GM12878 (cell line): ENCODE measurements at places on chromosomes 6 and 20. TPM values are rescaled to one million over a fixed set of nuclear protein-coding genes. Genes with fewer than 3 reads are reported as not detected.

PRPH2 gene
- not detected in 2 replicates for total RNA-seq

- H3K4me3 ChIP-seq, result no peak overlapping the region
- no peak for DNase-seq
- H3K4me1 ChIP-seq, result peaks cover 42% of the 10 kb centered on the region
These were observed 236.9 kb downstream of the BCAS1 start for GRCh38 chr20:53833333-53834061.

DNA sequence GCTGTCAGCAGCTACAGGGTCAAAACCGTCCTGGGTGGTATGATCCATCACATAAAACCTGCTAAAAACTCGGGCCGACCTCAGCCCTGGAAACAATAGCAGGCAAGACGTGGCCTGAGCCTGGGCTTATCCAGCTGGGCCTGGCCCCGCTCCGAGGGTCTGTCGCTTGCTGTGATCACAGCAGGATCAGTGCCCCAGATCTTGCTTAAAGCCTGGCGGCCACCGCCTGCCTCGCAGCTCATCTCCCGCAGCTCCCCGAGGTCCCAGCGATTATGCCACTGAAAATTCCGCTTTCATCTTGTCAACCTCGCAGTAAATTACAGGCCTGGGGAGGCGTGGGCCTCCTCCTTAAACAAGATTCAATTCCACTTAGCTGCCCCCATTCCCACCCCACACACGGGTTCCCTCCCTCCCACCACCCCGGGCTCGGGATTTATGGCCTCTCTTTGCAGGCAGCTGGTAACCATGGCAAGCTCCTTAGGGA lies 40.1 kb downstream of the CDH22 start:
- no peak for DNase-seq
- H3K4me1 ChIP-seq, result no peaks in the 10 kb centered on the region
- no peaks in the 10 kb centered on the region for H3K36me3 ChIP-seq

GRCh38 chr20:58838174-58838573 lies 12.5 kb downstream of the GNAS-AS1 start:
- no peak overlapping the region for H3K27ac ChIP-seq
- H3K36me3 ChIP-seq, result no peaks in the 10 kb centered on the region
- no peak overlapping the region for H3K4me3 ChIP-seq
- H3K4me1 ChIP-seq, result no peaks in the 10 kb centered on the region

DNA sequence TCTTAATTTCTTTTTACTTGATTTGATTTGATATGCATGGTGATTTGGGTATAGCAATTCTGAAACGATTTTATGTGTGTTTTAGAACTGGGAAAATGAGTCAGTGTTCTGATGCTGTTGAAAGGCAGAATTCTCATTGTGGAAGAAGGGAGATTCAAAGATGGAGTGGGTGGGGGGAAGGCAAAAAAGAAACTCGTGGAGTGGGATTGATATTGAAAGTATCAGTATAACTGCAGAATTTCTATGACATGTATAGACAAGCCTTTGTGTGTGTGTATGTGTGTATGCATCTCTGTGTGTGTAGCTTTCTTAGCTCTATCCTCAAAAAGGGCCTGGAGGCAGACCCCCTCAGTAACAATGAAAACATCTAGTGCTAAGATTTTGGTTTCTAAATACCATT lies 184.3 kb upstream of the OLIG3 start:
- H3K36me3 ChIP-seq, result no peaks in the 10 kb centered on the region
- H3K27ac ChIP-seq, result peak overlapping the region; percentile 42
- peaks cover 27% of the 10 kb centered on the region for H3K4me1 ChIP-seq
- no peak for DNase-seq
- H3K4me3 ChIP-seq, result no peak overlapping the region
- H3K27me3 ChIP-seq, result no peaks in the 10 kb centered on the region

DNA sequence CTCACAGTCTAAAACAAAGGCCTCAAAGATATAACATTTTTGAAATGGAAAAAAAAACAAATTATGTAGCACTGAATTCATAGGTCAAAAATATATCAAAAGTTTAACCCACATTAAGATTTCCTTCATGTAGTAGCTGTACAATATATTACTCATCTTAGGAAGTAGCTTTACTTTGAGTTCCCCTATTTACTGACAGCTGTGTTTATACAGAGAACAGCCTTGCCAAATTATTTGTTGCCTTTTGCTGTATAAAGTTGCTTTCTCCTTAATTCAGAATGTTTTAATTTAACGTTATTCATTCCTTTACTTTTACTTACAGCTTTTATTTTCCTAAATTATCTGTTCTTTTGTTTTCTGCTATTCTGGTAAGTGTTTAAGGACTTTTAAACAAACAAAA lies 181.0 kb downstream of the COL12A1 start:
- no peaks in the 10 kb centered on the region for H3K36me3 ChIP-seq
- no peak overlapping the region for H3K27ac ChIP-seq

GRCh38 chr6:159726255-159726917 lies 920 bp upstream of the WTAP start:
- peak overlapping the region; percentile 91 for H3K4me3 ChIP-seq
- H3K27ac ChIP-seq, result peak overlapping the region; percentile 97
- H3K4me1 ChIP-seq, result no peaks in the 10 kb centered on the region
- H3K27me3 ChIP-seq, result no peaks in the 10 kb centered on the region

GRCh38 chr6:104522533-104522932 lies 337.2 kb downstream of the HACE1 start:
- no peak overlapping the region for H3K4me3 ChIP-seq
- H3K27ac ChIP-seq, result no peak overlapping the region
- no peaks in the 10 kb centered on the region for H3K27me3 ChIP-seq
- H3K36me3 ChIP-seq, result no peaks in the 10 kb centered on the region
- H3K4me1 ChIP-seq, result no peaks in the 10 kb centered on the region
